ENCODE measurements at places on chromosomes 2 and 18.

DNA sequence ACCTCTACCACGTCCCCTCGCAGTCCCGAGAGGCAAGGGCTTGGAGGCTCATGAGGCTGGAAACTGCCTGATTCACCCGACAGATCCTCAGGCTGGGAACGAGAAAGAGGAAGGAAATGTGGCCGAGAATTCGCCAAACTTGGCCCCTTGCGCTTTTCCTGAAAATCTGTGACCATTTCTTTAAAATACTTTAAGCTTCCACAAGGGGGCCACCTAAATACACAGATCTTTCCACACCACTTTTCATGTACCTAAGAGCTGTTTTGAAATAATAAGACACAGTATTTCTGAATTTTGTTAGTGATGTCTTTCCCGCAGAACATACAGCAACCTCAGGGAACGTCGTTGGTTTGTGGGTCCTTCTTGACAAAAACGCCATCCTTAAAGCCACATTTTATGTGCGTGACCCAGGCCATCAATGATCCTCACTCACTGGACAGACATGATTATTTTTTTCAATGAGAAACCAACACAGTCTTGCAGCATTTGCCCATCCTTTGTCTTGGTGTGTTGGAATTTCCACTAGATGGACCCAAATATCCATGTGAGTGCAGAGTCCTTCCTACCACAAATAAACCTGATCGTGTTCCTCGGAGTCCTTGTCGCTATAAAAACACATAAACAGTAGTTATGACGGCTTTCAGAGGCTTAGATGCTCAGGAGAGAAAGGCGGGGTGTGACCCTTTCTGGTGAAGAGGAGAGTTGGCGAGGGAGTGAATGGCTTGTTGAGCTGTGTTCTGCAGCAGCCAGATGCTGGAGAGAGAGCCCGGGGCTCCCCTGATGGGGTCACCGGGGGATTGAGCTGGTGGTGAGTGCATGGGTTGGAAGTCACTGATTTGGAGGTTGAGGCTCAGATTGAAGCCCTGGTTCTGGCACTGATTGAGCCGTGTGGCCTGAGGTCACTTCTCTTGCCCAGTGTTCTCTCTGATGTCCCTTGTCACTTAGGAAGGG is 25.0 kb downstream of the DCDC2C start:
- no peak for DNase-seq

- no peak for DNase-seq
Observed at GRCh38 chr2:154331784-154332183, 366.7 kb upstream of the KCNJ3 start.

GRCh38 chr2:15845737-15846405 is 94.5 kb upstream of the MYCN start:
- DNase-seq = no peak

DNA sequence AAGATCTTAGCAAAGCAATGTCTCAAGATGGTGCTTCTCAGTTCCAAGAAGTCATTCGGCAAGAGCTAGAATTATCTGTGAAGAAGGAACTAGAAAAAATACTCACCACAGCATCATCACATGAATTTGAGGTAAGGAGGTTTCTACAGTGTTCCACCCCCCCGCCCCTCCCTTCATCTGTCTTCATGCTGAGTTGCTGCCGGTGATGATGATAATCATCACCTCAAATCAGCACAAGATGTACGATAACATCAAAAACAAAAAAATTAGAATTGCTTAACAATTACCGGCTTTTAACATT is 14.6 kb downstream of the UGP2 start:
- DNase-seq = peak; percentile 15

- no peak for DNase-seq
Observed at GRCh38 chr2:138846216-138846821, 66.1 kb upstream of the NXPH2 start.
